ENCODE measurements at places on chromosomes 6 and 20.

DNA sequence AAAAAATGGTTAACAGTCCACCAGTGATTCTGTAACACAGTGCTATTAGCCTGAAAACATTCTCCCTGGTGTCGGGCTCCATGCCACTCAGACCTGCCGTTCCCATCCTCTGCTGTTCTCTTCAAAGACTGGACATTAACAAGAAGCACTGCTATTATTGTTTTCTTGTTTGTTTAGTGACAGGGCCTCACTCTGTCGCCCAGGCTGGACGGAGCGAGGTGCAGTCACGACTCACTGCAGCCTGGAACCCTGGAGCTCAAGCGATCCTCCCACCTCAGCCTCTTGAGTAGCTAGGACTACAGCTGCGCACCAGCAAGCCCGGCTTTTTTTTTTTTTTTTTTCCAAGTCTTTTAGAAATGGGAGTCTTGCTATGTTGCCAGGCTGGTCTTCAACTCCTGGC lies 9.6 kb downstream of the RMND1 start:
- DNase-seq: no peak

DNA sequence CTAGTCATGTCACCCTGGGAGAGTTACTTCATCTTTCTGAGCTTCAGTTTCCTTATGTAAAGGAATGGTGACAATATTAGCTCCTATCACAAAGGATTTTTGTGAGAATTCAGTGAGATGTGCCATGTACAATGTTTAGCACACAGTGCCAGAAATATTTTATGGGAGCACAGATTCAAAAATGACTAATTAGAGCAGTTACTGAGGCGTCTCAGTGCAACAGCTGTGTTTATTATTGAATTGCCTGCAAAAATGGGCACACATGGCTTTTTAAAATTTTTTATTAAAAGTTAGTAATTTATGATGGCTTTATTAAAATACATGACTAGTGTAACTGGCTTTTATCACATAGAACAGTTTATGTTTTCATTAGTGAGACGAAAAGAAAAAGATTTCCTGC lies 134.3 kb upstream of the AHI1 start:
- no peak for DNase-seq

GRCh38 chr6:155528982-155529453 lies 73.4 kb upstream of the NOX3 start:
- DNase-seq: peak; percentile 11

- DNase-seq: no peak
Observed at GRCh38 chr6:64973142-64973541, 733.9 kb downstream of the EYS start.

- no peak for DNase-seq
Observed at GRCh38 chr20:36585410-36586125, 12.2 kb downstream of the TGIF2 start.

DNA sequence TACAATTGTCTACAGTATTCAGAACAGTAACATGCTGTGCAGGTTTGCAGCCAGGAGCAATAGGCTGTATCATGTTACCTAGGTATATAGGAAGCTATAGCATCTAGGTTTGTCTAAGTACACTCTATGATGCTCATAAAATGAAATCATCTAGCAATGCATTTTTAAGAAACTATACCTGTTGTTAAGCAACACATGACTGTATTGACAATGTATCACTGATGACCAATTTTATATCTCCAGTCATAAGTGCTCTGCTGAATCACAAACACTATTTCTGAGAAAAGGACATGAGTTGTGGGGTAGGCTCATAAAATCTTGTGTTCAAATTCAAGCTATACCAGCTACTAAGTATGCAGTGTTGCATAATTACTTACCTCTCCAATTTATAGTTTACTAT lies 501.3 kb downstream of the CD109 start:
- DNase-seq: no peak

GRCh38 chr6:47936820-47937219 lies 155.0 kb downstream of the OPN5 start:
- no peak for DNase-seq

DNA sequence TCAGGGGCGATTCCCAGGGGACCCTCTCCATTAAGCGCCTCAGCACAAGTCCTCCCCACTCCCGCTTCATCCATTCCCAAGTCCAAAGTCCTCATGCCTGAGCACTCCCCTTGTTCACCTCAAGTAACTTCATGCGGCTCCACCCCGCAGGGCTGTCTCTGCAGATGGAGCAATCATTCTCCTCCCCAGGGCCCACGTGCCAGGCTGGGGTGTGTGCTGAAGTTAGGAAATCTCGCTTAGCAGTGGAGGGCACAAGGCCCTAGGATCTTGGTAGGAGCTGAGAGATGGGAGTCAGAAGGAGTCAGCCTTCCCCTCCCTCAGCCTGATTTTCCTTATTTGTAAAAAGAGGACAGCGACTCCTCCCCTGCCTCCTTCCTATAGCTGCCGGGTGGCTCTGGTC lies 3.5 kb downstream of the TGM3 start:
- no peak for DNase-seq

- no peak for DNase-seq
Observed at GRCh38 chr6:169632841-169633240, 69.0 kb downstream of the WDR27 start.
